ENCODE measurements at places on chromosomes 2 and 18.

- no peak for DNase-seq
Measured at GRCh38 chr2:149169656-149170055, 131.2 kb downstream of the LYPD6B start.

DNA sequence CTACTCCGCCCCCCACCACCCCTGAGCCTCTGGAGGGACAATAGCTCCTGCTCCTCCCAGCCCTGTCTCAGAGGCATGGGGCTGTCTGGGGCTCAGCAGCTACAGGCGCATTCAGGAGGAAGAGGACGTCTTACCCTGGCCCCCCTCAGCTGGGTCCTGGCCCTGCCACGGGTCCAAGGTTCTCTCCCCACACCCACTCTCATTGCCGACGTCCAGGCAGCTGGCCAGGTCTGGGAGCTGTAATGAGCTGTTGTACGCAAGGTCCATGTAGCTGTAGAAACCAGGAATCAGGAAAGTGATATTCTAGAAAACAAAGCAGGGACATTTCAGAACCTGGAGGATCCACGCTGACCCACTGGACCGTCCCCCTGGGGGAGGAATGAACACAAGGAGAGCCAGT is 13.5 kb downstream of the PASK start:
- no peak for DNase-seq

GRCh38 chr2:169139145-169139544 is 69.8 kb downstream of the DHRS9 start:
- DNase-seq, result no peak

GRCh38 chr2:127857265-127857808 is 618 bp downstream of the POLR2D start:
- DNase-seq, result no peak

DNA sequence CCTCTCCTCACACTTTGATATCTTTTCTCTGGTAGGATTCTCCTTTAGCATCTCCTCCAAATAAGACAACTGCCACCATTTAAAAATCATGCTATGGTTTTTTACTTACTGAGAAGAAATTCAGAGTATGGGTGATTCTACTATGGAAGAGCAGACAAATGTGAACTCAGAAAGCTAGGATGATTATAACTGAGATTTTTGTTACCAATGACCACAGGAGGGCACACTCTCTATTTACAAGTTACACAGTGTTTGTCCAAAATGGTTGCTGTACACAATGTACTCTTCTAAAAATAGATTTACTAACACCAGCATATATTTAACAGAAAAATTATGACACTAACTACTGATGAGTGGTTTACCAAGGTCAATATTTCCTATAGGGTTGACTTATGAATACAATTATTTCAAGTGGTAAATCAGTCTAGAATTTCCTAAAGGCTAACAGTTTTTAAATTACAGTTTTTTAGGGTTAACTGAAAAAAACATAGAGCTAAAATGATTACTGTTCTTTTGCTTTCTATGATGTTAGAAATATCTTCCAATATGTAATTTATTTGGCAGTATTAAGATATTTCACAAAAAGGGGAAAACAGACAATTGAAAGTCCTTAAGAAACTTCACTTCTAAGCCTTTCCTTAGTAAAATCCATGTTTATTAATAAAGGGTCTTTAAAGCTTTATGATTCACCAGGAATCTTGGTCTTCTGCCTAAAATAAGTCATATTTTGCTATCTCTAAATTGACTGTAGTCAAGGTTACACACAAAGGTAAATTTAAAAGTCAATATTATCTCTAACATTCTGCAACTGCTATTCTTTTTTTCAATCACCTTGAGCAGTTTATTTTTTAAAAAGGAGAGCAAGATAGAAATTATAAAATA is 57.2 kb downstream of the MAP4K3 start:
- no peak for DNase-seq

DNA sequence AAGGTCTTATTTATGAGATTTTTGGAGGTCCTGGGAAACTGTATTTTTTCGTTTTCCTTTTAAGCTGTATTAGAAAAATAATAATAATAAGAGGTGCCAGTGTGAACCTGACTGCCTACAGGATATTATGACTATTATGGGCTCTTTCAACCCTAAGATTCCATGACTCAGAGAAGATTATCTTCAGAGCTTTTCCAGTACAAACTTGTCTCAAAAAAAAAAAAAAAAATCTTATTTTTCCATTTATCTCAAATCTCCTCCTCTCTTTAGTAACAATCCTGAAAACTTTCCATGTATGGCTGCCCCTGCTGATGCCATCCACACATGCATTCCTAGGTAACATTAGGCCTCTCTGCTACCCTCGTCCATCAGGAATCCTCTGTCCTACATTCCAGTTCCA is 36.7 kb upstream of the RPE start:
- no peak for DNase-seq

- DNase-seq, result no peak
Measured at GRCh38 chr2:235066895-235067294, 115.1 kb downstream of the SH3BP4 start.

GRCh38 chr18:56423626-56424025 is 214.8 kb downstream of the TXNL1 start:
- no peak for DNase-seq

- DNase-seq, result no peak
Measured at GRCh38 chr2:241769819-241770184, 6.8 kb upstream of the GAL3ST2 start.

- no peak for DNase-seq
Measured at GRCh38 chr2:151905963-151906632, 77.9 kb upstream of the ARL5A start.

DNA sequence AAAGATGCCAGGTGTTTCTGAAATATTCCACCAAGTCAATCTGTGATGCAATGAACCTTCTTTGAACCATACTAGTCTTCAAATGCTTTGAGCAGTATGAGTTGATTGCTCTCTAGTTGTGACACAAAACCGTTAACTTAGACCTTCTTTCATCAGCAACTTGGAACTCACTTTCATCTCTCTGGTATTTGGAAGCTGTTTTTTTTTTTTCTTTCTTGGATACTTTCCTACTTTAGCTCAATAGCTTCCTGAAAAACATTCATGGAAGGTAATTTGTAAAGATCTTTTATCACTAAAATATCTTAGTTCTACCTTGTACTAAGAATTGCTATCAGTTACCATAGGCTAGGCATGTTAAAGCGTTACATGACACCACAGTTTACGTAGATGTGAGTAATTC is 1071.9 kb upstream of the CHAC2 start:
- DNase-seq, result no peak

- DNase-seq, result no peak
Measured at GRCh38 chr2:231185050-231185725, 13.2 kb upstream of the ARMC9 start.

GRCh38 chr2:131517106-131517831 is 10.4 kb upstream of the CCDC74A start:
- no peak for DNase-seq

DNA sequence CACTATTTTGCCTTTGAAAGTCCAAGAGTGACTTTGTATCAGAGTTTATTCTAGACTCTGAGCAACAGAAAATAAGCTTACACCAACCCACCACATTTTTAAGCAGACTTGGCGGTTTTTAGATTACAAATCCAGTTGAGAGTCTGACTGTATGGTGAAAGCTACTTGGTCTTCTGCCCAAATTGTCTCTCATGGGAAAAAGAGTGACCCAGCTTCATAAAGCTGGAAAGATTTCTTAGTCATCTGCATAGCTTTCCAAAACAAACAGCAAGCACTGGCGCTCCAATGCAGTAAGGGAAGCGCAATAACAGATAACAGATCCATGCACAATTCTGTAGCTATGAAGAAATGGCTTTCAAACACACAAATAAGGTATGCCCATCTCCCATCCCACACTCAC is 7.1 kb downstream of the DSG1 start:
- DNase-seq, result no peak

DNA sequence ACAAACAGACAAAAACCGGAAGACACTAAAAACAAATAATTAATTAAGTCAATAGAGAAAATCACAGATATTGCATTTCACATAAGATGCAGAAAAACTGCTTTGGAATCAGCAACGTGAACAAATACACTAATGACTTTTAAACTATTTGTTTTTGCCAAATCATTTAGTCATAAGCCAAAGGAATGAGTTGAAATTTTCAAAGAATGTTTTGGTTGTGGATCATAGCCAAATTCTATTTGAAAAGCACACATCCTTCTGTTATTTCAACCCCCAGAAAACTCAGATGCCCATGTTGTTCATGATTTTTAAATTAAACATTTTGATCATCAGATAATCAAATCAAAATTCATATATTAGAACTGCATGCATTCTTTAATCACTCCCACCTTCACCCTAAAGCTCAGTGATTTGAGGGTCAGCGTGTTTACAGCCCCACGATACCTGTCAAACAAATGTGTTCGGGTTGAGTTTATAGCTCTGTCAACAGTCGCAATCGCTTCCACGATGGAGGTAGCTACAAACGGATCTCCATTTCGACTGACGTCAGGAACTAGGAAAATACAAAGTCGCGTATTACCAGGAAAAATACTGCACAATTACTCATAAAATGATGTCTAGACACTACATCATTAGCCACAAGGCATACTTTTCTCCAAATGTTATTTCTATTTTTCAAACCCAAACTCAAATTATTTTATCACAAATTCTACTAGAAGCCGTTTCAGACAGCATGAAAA is 90.2 kb downstream of the PXDN start:
- DNase-seq, result no peak

- no peak for DNase-seq
Measured at GRCh38 chr2:128374711-128375413, 56.2 kb upstream of the HS6ST1 start.

- no peak for DNase-seq
Measured at GRCh38 chr2:241553512-241553830, 5.1 kb upstream of the BOK start.

- no peak for DNase-seq
Measured at GRCh38 chr18:50013363-50014138, 181.4 kb downstream of the MYO5B start.

- no peak for DNase-seq
Measured at GRCh38 chr2:1683297-1683696, 61.0 kb downstream of the PXDN start.

DNA sequence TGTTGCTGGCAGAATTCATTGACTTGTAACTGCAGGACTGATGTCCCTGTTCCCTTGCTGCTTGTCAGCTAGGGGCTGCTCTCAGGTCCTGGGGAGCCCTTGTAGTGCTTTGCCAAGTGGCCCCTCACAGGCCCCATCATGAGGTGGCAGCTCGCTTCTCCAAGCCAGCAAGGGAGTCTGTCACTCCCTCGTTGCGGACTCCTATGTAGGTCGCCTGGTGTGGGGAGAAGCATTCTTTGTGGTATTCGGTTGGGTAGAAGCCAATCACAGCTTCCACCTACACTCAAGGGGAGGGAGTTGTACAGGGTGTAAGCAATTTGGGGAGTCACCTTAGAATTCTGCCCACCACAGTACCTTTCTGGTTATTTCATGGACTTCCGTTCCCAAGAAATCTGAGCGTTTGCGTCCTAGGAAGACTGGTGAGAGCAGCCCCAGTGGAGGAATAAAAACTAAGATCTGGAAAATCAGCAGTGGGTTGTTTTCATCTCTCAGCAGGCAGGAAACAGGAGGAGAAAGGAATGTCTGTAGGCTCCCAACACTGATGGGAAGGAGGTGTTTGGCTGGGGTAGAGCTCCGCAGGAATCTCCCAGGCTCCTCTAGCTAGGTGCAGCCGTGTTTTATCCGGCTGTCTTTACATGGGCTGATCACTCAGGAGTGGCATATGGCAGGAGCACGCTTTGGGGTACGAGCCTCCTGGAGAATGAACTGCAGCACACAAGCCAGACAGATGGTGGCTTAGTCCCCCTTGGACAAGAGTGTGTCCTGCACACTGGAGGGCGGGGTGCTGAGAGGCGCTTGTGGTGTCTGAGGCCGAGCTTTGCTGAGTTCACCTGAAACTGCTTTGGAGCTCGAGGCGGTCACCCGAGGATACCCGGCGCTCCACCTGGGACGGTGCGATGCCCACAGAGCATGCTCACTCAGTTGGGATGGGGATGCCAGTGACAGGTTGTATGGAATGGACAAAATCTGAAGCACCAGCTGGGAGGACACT is 58.3 kb downstream of the LDLRAD4 start:
- DNase-seq, result no peak

GRCh38 chr2:16654833-16655444 is 10.7 kb downstream of the CYRIA start:
- no peak for DNase-seq

DNA sequence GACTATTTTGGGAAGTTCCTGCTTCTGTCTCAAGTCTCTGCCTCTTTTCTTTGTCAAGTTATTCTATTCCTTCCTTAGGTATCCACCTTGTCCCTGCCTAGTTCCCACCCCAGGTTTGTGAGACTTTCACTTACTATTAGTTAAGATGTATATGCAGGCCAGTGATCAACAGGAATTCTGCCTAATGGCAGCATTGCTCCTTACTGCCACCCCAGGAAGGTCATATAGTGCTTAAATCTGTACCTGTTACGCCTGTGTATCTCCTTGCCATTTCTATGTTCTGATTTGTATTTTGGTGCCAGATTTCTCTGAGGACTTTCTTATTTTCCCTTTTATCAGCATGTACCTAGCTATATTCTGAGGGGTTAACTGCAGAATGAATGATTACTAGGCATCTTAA is 746.0 kb upstream of the TMEFF2 start:
- DNase-seq, result no peak

- DNase-seq, result no peak
Measured at GRCh38 chr2:3604991-3605961, 10.4 kb downstream of the COLEC11 start.

GRCh38 chr2:101821828-101822458 is 124.4 kb downstream of the MAP4K4 start:
- DNase-seq, result no peak

- DNase-seq, result no peak
Measured at GRCh38 chr2:32895424-32895823, 51.3 kb upstream of the LTBP1 start.

GRCh38 chr2:126761256-126761980 is 105.5 kb downstream of the GYPC start:
- DNase-seq, result no peak

GRCh38 chr2:85706599-85707296 is 12.6 kb downstream of the GNLY start:
- no peak for DNase-seq

GRCh38 chr2:108927936-108928659 is 60.9 kb downstream of the EDAR start:
- DNase-seq, result no peak

DNA sequence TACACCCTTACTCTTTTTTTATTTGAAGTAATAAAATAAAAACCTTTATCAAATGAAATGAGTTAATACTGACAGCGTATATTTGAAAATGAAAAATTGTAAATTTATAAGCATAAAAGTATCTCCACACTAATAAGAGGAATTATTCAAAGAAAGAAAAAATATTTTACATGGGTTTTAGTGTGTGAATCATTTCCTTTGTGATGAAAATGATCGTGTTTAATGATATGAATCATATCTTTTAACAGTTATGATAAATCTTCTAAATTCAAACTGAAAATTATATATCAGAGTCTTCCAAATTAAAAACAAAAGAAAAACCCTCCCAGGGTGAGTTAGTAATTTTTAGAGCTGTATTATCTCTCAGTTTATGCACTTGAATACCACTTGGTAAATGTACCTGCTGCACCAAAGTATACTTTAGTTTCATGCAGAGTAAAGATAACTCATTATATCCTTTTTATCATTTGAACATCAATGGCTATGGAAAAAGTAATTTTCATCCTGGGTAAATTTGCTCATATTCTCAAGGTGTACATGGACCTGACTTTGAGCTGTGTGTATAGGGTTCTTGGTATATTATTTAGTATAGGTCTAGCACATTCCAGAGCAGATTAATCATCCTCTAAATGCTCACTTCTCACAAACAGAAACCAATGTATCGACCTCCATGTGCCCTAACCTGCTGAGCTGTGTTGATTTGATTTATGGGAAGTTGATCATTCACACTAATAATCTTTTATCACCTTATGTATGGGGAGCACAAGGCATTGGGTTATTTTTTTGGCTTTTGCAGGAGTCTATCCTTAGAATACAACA is 98.7 kb upstream of the VWC2L start:
- DNase-seq, result no peak

GRCh38 chr18:43635397-43635796 is 358.1 kb upstream of the SYT4 start:
- no peak for DNase-seq

Data from T-helper 1 cell (primary cell).